Naive thymus-derived CD4-positive, alpha-beta T cell (primary cell): ENCODE measurements at places on chromosomes 12 and 14.

GRCh38 chr12:1932264-1932777 is 13.9 kb upstream of the CACNA2D4 start:
- no peak for DNase-seq
- H3K4me3 ChIP-seq, result no peak overlapping the region
- no peak overlapping the region for H3K27ac ChIP-seq
- H3K36me3 ChIP-seq, result peaks cover under 1% of the 10 kb centered on the region
- H3K27me3 ChIP-seq, result no peaks in the 10 kb centered on the region
- H3K4me1 ChIP-seq, result no peaks in the 10 kb centered on the region

GRCh38 chr12:13133886-13134285 is 30.4 kb upstream of the GSG1 start:
- no peaks in the 10 kb centered on the region for H3K36me3 ChIP-seq
- no peak overlapping the region for H3K27ac ChIP-seq
- no peak overlapping the region for H3K4me3 ChIP-seq
- H3K27me3 ChIP-seq, result no peaks in the 10 kb centered on the region

DNA sequence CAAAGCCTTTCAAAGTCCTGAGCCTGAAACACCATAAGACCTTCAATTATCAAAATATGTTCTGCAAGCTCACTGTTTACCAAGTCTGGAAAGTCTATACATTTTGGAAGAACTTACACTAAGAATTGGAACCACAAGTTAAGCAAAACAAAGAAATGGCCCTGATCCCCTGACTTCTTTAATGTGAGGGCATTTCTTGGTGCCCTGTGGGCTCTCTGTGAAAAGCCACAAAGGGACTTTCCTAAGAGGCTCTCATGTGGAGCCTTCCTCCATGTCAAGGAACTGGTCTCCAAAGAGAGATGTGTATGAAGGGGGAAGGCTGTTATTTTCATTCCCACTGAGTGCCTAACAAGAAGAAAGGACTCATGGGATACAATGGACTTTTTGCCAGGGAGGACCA is 13.5 kb upstream of the MYH6 start:
- no peaks in the 10 kb centered on the region for H3K4me1 ChIP-seq
- no peak overlapping the region for H3K27ac ChIP-seq
- no peak overlapping the region for H3K4me3 ChIP-seq
- H3K27me3 ChIP-seq, result no peaks in the 10 kb centered on the region
- H3K36me3 ChIP-seq, result no peaks in the 10 kb centered on the region
- DNase-seq, result no peak

DNA sequence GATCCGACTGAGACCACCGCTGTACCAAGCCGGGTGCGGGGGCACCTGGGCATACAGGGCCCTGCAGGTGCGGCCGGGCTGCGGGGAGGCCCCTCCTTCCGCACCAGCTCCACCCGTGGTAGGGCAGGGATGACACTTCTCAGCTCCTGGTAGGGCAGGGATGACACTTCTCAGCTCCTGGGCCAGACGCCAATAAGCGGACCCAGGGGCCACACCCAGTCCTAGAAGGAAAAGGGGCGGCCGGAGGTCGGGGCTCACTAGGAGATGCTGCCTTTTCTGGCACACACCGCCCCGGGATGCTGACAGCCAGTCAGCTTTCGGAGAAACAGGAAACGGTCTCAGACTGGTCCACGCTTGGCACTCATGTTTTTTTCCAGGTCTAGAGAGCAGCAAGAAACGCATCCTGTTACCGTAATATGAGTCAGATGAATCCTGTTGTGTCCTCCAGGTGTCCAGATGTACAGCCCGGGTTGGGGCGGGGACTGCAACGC is 34.8 kb downstream of the NFKBIA start:
- no peak overlapping the region for H3K4me3 ChIP-seq
- no peak overlapping the region for H3K27ac ChIP-seq
- no peaks in the 10 kb centered on the region for H3K27me3 ChIP-seq

DNA sequence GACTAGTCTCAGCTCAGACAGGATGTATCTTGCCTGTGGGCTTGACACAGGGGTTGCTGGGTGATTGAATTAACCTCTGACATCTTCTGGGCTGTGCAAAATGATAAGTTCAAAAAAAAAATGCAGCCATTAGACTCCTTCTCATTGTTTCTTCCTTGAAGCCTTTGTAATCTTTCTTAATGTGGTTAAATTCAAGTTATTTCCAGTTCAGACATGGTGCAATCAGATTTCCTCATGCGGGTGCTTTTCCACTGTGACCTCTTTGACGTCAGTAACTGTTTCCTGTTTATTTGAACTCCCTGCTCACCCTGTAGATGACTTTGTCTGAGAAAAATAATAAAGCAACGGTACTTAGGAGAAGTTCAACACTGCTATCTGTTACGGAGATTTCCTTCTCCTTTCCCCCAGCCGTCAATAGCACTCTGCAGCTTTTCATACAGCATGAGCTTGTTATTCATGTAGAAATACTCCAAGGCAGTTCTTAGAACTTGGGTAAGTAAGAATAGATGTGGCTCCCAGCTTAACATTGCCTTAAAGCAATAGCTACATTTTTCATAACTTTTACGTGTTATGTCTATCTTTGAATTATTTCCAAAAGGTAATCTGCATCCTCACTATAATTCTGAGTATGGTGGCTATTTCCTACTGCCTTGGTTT is 155.5 kb downstream of the PRKCH start:
- H3K36me3 ChIP-seq, result peaks cover 9% of the 10 kb centered on the region
- H3K4me3 ChIP-seq, result peak overlapping the region; percentile 2
- peaks cover 77% of the 10 kb centered on the region for H3K4me1 ChIP-seq
- peak overlapping the region; percentile 98 for H3K27ac ChIP-seq
- DNase-seq, result peak; percentile 97
